ENCODE measurements at places on chromosomes 7 and 10.
A peak's percentile ranks its signal among the peaks of the same experiment; 100 is the strongest.

DNA sequence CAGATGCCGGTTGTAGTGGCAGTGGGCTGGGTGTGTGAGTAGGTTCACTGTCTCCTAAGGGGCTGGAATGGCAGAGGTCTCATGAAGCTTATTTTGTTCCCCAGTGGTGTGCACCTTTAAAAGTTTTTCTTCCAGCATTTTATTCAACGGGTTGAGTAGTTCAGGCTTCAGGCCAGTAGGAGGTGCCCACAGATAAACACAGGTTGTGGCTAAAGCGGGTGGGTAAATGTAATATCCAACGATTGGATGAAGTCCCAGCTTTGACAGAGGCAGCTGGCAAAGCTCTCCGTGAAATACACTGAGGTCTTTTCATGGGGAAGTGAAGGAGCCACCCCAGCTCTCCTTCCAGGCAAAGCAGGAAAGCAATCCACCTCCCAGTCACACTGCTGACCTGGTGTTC is 339.8 kb upstream of the LRRTM3 start:
- no peak for DNase-seq

DNA sequence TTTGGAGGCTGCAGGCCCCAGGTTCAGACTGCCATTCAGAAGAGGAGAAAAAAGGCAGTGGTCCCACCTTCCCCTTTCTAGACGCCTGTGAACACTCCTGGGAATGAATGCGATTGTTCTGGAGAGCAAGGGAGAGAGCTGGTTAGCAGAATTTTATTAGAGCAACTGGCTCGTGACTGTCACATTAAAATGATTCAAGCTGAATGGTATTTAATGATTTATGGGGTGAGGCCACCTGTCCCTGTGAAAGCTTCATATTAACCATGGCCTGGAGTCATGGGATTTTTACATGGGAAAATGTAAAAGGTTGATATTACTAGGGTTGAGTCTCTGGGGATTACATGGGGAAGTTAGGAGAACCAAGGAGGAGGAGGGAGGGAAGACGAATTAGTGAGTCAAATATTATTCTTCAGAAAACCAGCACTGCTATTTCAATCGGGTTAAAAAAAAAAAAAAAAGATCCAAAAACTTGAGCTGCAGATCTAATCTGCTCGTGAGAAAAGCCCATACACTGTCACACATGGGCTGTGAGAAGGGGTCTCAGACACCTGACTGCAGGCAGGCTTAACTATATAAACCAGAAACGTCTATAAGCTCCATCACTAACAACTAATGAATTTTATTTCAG is 8.3 kb downstream of the CXCL12 start:
- DNase-seq = no peak

- no peak for DNase-seq
These were observed 41.8 kb downstream of the MTURN start for GRCh38 chr7:30176463-30177109.

GRCh38 chr7:77420986-77421672 is 5.0 kb upstream of the GSAP start:
- DNase-seq = no peak

DNA sequence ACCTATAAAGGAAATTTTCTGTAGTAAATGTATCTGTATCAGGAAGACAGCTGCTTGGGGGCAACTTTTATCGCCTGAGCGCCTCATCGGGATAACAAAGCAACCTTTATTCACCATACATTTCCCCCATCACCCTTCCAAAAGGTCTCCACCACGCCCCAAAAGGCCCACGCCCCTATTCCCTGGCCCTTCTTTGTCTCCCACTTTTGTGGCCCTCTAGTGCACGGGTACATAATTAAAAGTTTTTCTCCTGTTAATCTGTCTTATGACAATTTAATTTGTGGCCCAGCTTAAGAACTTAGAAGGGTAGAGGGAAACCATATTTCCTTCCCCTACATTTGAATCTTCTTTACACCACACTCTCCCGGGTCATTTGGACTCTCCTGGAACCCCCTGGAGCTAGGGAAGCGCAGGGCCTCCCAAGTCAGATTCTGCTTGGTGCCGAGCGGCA is 625 bp downstream of the RP9 start:
- peak; percentile 63 for DNase-seq

DNA sequence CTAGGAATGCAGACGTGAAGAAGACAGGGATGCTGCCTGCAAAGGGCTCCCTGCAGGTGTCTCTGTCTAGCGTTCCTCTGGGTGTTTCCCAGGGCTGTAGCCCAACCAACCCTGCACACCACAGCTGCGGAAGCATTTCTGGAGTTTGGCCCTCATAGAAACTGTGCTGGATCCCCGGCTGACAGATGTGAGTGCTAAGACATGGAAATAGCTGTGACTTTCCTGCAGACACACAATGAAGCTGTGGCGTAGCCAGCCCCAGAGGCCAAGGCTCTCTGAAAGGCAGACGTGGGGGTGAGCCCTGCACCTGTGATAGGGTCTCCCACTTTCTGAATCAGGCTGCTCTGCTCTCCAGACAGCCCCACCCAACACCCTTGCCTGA is 44.8 kb downstream of the ADCYAP1R1 start:
- DNase-seq = no peak

GRCh38 chr10:52314822-52315552 is 906 bp downstream of the DKK1 start:
- DNase-seq = no peak

- DNase-seq = peak; percentile 35
These were observed 47.6 kb downstream of the ICA1 start for GRCh38 chr7:8214244-8214824.

- DNase-seq = no peak
These were observed 49.3 kb downstream of the EEPD1 start for GRCh38 chr7:36202398-36202797.

DNA sequence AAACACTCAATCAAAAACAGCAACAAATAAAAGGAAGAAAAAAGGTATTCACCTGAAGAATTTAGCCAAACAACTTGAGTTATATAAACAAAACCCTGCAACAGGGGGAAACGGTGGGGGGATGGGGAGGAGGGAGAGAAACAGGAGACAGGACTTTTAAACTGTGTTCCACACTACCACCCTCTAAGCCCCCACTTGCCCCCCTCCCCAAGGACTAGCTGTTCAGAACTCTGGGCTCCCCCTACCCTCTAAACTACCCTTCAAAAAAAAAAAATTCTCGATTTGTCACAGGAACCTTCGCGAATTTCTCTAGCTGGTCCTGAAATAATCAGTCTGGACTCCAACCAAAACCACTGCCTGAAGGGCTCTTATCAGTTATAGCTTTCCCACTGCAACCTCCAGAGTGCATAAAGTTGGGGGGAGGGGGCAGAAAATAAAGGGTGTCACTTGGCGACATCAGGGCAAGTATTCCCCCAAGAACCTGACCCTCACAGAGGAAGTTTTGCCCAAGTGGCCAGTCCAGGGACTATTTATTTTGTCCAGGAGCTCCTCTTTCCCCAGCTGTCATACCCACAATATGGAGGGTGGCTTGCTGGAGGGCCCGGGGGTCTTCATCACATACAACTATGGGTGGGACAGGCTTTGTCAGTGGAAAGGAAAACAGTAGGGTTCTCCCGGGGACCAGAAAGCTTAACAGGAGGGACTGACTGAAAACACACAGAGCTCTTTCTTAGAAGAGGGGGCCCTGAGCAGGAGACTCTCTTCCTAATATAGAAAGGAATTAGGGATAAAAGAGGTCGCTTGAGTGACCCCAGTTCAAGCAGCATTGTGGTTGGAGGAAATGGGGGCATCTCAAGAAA is 1.3 kb downstream of the UBE2H start:
- DNase-seq = peak; percentile 71

DNA sequence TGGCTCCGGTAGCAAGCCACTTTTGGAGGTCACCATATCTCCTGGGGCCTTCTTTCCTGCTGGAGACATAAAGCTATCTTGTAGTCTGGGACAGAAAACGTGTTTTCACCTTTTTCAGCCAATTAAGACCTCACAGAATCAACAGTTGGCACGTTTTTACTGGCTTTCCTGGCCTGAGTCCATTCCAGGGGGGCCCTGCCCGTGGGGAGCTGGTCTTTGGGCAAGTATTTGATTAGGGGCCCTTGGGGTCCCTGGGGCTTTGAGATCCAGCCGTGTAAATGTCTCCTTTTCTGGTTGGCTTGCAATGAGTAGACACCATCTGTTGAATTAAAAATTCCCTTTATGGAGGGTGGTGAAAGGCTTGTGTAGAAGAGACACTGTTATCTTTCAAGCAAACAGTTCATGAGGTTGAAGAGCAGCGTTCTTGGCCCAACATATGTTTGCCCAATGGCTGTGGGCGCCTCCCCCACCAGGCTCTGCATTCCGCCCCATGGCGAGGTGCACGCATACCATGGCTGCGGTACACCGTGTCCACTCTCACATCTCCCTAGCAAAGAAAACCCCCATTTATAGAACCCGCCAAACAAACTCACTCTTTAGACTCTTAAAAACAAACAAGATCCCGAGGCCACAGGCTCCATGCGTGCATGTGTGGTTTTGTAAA is 593.2 kb downstream of the LRMDA start:
- DNase-seq = no peak

DNA sequence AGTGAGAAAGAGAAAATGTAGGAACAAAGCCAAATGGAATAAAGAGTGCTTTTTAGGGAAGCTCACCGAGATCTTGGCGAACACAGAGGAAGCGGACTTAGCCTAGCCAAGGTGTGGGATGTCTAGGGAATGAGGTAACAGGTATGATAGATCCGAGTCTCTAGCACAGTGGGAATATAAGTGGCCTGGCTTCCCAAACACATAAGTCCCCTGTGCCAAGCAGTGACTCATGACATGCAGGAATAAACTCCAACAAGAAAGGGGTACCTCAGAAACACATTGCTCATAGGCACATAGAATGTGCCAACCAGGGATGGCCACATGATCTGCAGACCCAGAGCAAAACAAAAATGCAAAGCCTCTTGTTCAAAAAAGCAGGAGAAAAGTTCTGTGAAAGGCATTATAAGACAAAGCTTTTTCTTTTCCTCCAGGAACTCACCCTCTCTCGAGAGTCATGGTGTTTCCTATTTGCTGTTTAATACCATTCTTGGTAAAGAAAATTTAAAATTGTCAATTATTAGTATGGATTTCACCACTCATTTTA is 542.5 kb downstream of the GATA3 start:
- no peak for DNase-seq

DNA sequence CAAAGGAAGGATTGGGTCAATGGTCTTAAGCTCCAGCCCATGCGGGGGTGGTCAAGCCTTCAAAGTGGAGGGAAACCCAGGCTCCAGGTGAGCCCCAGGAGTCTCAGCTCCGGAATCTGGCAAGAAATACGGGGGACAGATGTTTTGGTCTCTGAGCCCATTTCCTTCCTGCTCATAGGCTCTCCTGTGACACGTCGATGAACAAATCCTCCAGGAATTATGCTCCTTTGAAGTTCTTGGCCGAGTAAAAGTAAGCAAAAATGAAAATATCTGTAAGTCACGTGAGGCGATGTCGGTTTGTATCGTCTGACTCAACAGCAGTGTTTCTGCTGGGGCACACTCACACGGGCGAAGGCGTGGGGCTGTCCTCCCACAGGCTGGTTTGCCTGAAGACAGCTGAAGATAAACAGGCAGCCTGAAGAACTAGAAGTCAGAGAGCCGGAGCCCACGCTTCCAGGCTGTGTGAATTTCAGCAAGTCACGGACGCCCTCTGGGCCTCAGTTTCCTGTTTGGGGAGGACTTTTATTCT is 52.6 kb upstream of the SMNDC1 start:
- DNase-seq = no peak

All from NCI-H1092 treated with DMSO at 0.1 percent for 48 hours (cell line).